ENCODE measurements at places on chromosomes 1 and 21.

DNA sequence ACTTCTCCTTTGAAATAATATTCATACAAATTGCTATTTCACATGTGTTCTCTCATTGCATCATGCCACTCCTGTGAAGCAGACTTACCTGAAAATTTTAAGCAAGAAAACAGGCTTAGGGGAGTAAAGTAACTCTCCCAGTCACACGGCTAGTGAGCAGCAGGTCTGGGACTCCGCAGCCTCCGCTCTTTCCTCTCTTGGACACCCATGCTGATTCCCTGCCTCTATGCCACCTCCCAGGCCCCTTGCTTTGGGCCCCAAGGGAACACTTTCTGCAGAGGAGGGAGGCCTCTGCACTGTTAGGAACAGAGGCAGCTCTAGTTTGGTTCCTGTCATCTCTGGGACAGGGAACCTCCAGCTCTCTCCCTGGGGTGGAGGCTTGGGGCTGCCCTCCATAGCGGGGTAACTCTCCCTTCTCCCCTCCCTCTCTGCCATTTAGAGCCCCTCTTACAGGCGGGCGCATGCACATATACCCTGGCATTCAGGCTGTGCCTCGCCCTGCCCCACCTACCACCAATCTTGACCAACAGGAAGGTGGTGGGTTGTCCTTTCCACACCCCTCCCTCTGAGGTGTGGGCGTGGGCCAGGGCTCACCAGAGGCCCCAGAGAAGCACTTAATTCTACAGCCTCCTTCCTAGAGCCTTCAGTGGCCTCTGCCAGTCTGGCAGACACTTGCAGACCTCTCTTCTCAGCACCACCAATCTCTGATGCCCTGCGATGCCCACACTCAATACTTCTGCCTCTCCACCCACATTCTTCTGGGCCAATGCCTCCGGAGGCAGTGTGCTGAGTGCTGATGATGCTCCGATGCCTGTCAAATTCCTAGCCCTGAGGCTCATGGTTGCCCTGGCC lies at the start of gene RXFP4:
TSS of gene RXFP4 (plus strand) at position 646 of the 852 bp plus-strand sequence. CDS start at position 718, 72 bp downstream.
- no peak for DNase-seq

DNA sequence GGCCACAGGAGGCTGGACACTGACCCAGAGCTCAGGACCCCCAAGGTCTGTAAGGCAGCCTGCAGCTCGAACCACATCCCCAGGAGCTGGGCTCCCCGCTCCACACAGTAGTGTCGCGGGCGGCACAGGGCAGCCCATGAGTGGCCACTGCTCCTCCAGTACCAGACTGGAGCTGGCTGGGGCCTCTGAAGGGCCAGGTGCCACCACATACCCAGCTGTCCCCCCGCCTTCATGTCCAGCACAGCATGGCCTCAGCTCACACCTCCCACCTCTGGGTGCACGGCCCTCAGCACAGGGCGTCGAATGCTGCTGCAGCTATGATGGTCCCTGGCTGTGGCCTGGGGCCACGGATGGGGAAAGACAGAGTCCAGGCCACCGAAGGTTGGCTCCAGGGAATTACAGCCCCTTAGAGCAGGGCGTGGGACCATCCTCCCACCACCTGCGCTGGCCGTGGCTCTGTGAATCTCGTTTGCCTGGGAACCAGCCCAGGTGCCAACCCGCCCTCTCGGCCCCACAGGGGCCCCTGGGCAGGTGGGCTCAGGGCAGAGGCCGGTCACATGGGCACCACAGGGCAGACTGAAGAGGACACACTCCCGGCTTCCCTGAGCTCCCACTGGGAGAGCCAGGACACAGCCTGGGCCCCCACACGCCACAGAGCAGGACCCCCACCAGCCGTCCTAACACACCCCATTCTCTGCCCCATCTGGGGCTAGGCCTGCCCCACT lies 2.1 kb upstream of the TNFRSF4 start:
- DNase-seq = no peak

- no peak for DNase-seq
These were observed 27.7 kb downstream of the RPL5 start for GRCh38 chr1:92859400-92860039.

DNA sequence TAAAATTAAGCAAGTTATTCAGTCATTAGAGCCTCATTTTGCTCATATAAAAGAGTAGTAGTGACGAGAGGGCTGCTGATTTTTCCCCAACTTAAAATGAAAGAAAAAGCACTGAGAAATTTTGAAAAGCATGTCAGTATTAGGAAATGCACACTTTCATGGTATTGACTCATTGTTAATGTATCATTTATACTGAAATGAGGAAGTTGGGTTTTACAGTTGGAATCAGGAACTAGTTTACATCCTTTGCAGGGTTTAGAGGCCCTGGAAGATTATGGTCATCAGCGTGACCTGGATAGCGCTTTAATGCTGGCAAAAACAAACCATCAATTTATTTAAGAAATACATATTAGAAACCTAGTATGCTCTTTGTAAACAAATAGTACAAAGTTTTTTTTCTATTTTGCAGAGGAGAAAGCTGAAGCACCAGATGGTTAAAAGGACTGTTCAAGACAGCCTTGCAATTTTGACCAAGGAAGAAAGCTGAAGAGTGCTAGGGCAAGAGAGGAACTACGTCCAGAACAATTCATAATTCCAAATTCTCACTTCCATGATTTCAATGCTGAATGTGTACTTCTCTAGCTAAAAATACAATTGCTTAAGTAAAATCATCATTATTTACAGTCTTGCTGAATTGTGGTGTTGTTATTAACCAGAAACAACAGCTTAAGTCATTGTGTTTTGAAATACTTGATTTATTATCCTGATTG lies 94.8 kb upstream of the SGIP1 start:
- DNase-seq = no peak

DNA sequence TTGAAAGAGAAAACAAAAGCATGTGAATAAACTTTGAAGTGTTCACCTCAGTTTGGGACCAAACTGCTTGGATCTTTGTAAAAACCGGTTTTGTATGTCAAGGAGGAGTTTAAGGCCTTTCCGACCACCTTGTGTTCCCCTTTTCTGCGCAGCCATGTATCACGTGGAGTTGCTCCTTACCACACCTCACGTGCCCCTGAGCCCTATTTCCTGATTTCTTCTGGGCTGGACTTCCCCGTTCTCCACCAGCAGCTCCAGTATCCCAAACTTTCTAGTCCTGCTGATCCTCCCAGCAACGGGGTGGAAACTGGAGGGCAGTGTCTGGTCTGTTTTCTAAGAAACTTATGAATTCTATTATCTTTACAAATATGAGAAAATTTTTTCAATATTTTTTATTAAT lies 1.6 kb upstream of the SH3D21 start:
- DNase-seq = no peak

DNA sequence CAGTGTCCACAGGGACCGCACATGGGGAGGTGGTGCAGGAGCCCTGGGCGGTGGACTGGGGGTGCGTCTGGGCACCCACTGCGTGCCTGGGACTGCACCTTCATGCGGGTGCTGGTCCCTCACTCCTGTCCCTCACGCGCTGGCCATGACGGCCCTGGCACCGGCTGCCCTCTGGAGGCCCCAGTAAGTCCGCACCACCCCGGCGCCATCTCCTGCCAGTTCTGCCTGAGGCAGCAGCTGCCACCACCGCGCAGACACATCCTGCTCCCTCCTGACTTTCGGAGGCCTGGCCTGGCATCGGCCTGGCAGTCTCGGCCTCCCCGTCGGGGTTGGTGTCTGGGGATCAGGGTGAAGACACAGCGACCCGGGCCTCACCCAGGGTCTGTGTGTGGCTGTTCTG lies 64.8 kb downstream of the MORN1 start:
- no peak for DNase-seq

DNA sequence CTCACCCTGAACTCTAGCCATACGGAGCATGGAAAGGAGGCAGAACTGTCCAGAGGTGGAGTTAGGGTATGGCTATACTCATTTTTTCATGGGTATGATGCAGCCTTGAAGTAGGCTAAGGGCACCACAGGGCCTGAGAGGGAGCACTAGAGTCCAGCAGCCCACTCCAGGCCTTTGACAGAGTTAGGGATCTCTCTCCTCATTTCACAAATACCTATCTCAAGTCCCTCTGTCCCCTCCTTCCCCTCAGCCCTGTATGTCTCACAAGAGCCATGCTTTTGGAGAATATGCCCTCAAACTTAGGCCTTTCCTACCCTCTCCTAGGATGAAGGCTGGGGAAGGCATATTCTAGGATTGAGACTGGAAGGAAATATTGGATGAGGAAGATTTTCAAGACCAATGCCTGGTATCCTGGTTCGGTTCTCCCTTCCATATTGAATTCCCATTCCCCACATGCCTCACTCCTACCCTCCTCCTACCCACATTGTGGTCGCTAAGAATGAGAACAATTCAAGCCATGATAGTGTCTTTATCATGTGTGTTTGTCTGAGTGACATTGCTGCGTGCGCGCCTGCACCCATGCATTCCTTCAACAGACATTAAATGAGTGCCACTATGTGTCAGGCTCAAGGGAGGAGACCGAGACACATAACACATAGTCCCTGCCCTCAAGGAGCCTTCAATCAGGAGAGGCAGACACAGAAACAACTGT lies 2.6 kb upstream of the NECTIN4 start:
- no peak for DNase-seq

GRCh38 chr1:61579802-61580201 lies 145.1 kb downstream of the TM2D1 start:
- no peak for DNase-seq

DNA sequence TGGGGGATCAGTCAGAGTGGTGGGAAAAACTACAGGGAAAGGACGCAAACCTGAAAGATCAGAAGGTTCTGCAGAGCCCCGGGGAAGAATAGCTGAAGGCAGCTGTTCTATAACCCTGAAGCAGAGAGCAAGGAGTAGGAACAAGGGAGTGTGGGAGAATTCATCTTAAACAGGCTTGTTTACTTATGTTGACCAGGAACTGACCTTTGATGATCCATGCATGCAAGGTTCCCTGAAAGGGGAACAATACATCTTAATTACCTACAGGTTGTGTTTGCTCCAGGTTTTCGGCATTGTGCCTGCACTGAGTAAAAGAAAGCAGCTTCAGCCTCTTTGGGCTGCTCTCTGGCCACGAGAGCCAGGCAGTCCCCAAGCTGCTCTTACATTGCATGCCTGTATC lies 18.7 kb upstream of the FAM43B start:
- no peak for DNase-seq

- no peak for DNase-seq
These were observed 17.9 kb upstream of the PTCH2 start for GRCh38 chr1:44860891-44861425.

DNA sequence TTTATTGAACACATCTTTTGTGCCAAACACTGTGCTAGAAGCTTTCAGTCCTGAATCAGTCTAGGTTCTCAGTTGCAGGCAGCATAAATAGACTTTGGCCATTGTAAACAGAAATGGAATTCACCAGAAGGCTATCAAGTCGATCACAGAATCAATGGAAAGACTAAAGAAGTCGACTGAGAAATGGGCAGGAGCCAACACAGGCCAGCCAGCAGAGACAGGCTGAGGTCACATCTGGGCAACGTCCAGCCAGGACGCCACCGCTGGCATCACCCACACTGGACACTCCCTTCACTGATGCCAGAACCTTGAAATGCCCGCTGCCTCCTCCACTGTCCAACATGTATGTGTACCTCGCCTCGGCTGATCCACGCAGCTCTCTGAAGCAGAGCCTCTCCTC lies 5.5 kb upstream of the CNTN2 start:
- no peak for DNase-seq

DNA sequence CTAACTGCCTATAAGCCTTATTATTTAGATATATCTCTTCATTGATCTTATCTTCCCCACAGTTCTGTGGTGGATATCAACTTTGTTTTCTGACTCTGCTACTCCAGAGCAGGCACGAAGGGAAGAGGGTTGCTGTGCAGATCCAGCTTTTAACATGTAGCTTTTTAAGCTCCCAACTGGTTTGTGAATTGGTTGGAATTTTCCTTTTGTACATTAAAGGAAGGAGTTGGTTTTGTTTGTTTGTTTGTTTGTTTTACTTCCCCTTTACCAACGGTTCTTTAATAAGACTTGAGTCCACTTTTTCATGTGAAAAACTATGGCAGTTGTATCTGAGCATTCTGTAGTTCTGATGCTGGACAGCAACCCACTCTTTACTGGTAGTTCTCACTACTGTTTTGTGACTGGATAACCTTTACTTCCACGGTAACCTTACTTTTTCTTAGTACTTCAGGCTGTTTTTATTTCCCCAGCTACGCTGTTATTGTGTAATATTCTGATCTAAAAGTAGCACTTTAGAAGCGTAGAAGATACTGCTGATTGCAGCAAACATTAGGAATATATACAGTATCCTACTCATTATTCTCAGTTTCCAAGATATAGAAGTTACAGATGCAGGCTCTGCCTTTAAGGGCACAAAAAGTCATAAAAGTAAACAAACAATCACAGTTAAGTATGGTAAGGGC lies 1.6 kb downstream of the GNPAT start:
- DNase-seq = no peak

- DNase-seq = no peak
These were observed 301.0 kb downstream of the RWDD3 start for GRCh38 chr1:95534985-95535384.

DNA sequence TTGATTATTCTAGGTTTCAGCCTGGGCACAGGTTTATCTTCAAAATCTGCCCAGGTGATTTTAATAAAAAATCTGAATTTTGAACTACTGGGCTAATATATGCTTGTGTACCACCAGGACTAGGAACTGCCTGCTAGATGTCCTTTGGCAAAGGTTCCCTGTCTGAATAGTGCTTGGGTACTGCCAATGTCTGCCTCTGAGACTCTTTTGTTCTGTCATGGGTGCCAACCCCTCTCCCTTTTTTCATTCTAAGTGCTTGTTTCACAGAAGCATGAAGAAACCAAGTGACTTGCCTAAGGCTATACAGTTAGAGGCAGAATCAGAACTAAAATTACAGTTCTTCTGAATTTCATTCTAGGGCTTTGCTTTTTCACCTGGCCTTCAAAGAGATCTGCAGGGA lies 106.3 kb upstream of the CACHD1 start:
- DNase-seq = no peak

DNA sequence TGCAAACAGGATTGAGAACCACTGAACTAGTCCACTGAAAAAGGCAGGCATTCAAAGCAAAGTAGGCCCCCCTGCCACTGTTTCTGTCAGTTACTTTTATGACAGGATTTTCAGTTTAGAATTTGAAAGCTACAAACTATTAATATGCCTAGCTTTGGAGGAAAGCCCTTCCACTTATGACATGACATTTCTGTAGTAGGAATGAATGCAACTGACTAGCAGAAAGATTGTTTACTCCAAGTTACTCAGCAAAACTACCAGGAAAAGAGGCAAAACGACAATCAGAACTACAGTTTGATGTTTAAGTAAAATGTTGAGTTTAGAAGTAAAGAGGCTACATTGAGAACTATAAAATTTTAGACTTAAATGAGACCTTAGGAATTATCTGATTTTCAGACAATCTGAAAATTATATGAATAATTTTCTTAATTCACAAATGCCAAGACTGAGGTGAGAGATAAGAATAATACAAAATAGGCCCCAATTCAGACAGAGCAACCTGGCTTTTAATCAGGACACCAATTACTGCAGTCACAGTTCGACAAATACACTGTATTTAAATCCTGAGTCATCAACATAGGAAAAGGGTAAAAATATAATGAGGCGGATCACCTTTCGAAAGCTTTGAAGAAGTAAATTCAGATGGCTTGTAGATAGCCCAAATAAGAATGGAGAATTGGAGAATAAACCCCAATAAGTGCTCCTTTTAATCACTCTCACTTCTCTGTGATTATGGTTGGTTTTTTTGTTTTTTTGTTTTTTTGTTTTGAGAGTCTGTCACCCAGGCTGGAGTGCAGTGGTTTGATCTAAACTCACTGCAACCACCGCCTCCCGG lies 2.2 kb downstream of the PRKAB2 start:
- no peak for DNase-seq

GRCh38 chr21:42237577-42237976 lies 18.6 kb downstream of the ABCG1 start:
- no peak for DNase-seq

- DNase-seq = peak; percentile 40
These were observed 120.0 kb downstream of the SETD4 start for GRCh38 chr21:35940074-35940927.

GRCh38 chr21:14956807-14957206 lies 108.0 kb downstream of the NRIP1 start:
- no peak for DNase-seq
